Iris pigment epithelial cell (primary cell): ENCODE measurements at places on chromosomes 1 and 21.

DNA sequence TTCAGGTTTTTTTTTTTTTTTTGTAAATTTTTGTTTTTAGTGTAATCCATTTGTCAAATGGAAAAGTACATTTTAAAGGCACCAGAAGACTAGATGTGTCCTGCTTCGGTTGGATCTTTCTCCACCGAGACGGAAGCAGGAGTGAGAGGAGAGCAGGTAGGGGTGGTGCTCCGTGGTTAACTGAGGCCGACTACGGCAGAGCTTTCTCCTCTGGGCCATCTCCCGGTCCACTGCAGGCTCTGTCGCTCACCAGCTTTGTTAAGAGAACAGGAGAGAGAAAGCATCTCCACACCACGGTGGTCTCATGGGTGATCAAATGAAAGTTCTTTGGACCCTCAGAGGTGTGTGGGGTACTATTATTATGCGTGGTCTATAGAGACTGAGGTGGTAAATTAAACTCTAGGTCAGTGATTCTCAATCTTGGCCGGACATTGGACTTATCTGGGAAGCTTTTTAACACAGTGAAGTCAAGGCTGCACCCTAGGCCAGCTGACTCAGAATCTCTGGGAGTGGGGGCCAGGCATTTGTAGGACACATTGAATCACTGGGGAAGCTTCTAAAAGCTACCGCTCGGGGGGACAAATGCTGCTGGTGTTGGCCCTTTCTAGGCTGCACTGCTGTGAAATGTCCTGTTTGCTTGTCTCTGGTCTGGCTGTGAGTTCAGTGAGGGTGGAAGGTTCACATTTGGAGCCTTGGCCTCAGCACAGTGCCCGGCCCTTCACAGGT is 25.0 kb downstream of the ABCA4 start:
- DNase-seq: peak; percentile 71

GRCh38 chr1:119767486-119767885 is 1.2 kb downstream of the HMGCS2 start:
- no peak for DNase-seq

GRCh38 chr1:26826261-26827105 is at the start of gene ZDHHC18:
Gene ZDHHC18 (plus strand): TSS chr1:26826688. CDS start chr1:26826805, 117 bp downstream.
- peak; percentile 38 for DNase-seq

GRCh38 chr1:70979881-70980280 is 67.7 kb downstream of the PTGER3 start:
- no peak for DNase-seq

DNA sequence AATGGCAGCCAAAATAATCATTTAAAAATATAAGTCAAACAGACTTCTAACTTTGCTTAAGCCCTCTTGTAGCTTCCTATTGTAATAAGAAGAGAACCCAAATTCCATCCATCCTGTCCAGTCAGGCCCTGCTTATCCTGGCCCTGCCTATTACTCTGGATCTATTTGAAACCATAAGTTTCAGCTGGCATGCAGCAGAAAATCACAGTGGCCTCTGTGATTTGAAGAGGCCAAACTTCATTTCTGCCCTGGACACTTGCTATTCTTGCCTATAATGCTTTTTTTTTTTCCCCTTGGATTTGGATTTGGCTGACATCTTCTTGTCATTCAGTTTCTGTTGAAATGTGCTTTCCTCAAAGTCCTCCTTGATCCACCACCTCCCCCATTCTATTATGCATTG is 642.8 kb downstream of the USP25 start:
- DNase-seq: no peak

- peak; percentile 76 for DNase-seq
These were observed 50.8 kb downstream of the CAPN9 start for GRCh38 chr1:230797942-230798365.

GRCh38 chr1:118960567-118961136 is 27.5 kb downstream of the TBX15 start:
- DNase-seq: peak; percentile 34

GRCh38 chr21:17050646-17051045 is 462.2 kb upstream of the CXADR start:
- DNase-seq: no peak

DNA sequence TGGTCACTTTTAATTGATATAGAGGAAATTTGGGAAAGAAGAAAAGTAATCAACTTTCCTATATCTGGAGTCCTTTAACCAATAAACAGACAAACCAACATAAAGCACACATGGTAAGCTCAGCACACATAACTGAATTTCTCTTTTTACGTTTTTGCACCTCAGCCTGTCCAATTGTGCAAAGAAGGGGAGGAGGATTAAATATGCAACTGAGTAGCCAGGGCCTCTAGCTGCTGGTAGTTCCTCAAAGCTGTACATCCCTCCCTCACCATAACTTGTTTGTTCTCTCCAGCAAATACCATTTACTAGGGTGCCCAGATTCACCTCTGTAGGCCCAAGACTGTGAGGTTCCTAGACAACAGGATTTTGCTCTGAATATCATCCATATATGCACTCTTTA is 25.4 kb downstream of the ST6GALNAC5 start:
- DNase-seq: no peak

GRCh38 chr1:211520641-211521040 is 28.7 kb upstream of the RD3 start:
- peak; percentile 36 for DNase-seq

GRCh38 chr1:116287341-116288200 is 85.5 kb upstream of the ATP1A1 start:
- DNase-seq: no peak

- DNase-seq: no peak
These were observed 6.0 kb upstream of the SMIM12 start for GRCh38 chr1:34865573-34865972.

DNA sequence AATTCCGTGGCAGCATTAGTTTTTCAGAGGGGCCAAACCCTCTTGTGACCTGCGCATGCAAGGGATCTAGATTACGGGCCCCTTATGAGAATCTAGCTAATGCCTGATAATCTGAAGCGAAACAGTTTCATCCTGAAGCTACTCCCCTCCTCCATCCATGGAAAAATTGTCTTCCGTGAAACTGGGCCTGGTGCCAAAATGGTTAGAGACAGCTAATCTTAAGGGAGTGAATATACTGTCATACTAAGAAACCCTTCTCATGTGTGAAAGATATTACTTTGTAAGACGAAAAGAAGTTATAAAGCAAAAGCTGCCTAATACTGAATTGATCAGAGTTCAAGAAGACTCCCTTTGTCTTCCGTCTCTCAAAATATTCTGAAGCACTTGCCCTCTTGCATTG is 166.3 kb downstream of the DUSP10 start:
- DNase-seq: peak; percentile 58

DNA sequence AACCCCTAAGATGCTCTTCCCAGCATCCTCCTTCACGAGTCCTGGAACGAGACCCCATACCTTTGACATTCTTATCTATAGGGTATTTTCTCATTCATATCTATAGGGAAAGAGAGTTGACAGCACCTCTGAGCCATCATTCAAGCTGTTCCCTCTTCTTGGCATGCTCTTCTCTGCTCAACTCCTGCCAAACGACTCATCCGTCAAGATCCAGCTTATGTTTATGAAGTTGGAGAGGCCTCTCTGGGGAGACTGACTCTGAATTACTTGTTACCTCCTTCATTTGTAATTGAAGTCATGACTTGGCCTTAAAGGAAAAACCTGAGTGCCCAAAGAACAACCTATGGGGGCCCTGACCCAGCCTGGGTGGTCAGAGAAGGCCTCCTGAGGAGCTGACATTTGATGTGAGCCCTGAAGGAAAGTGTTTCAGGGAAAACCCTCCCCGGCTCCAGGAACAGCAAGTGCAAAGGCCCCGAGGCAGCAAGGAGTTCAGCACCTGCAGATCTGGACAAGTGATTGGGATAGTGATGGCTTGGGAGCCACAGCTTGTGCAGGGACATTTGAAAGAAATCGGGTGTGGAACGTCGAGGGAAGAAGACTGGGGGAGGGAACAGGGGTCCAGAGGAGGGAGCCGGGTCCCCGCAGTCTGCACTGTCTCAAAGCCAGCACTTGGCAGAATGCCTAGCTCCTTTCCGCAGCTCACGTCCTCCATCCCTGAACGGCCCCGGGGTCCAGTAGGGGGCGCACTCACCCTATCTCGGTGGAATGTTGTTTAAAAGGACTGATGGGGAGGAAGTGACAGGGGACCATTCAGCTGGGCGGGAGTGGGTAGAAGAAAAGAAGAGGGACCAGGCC is 14.0 kb upstream of the CDA start:
- DNase-seq: peak; percentile 75

- DNase-seq: peak; percentile 73
These were observed 1.1 kb upstream of the CIART start for GRCh38 chr1:150281221-150281757.

GRCh38 chr21:35578347-35578782 is 482.0 kb downstream of the SETD4 start:
- DNase-seq: peak; percentile 83

DNA sequence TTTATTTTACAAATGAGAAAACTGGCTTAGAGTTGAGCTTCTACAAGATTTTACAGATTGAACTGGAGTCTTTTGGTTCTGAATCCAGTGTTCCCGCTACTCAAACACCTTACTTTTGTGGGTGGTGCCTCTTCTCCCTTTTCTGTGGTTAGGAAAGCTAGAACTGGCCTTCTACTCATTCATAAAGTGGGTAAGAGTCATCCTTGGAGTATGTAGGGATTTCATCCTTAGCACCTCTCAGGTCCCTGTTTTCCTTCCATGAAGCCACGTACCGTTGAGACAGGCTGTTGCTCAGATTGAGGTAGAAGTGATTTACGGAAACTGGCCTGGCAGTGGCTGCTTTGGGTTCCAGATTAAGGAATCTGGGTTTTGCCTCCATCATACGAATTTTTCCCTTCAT is 35.8 kb downstream of the WNT4 start:
- peak; percentile 26 for DNase-seq

- DNase-seq: no peak
These were observed 556.8 kb downstream of the LMO4 start for GRCh38 chr1:87885278-87886025.

- peak; percentile 76 for DNase-seq
These were observed 5.8 kb upstream of the SDHB start for GRCh38 chr1:17059391-17060305.

GRCh38 chr1:242876030-242876429 is 351.5 kb upstream of the PLD5 start:
- no peak for DNase-seq

- no peak for DNase-seq
These were observed 185.8 kb upstream of the CHODL start for GRCh38 chr21:18058731-18059398.

DNA sequence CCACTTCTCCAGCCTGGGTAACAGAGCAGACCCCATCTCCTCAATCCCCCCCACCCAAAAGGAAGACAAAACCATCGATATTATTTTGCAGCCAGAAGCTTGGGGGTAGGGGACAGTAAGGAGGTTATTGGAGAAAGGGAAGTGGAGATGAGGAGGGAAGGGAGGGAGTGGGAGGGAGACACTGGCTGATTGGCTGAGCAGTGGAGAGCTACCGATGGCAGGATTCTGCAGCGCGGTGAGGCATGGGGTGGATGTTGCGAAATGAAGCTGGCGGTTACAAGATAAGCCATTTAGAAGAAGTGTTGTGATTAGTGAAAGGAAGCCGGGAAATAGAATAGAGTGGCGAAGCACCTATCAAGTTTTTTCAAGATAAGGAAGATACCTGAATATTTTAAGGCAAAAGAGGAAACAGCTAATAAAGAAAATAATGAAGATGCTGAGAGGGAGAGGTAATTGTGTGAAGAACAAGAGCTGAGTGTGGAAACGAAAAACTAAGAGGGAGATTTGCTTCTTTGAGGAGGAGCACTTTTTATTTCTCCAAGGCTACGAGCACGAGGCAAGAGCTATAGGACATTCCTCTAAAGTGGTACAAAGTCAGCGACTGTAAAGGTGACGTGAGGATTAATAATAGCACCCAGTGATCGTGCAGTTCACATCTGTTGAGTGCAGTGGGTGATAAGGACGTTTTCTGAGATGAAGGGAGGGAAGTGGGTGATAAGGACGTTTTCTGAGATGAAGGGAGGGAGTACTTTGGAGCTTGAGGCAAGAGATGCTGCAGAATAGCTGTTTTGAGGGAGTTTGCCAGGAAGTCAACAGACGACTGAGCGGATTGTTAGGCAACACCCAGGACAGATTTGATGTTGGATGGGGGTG is 103.2 kb upstream of the KIF26B start:
- peak; percentile 63 for DNase-seq

- peak; percentile 79 for DNase-seq
These were observed 101.4 kb downstream of the LHX9 start for GRCh38 chr1:198018529-198018928.

DNA sequence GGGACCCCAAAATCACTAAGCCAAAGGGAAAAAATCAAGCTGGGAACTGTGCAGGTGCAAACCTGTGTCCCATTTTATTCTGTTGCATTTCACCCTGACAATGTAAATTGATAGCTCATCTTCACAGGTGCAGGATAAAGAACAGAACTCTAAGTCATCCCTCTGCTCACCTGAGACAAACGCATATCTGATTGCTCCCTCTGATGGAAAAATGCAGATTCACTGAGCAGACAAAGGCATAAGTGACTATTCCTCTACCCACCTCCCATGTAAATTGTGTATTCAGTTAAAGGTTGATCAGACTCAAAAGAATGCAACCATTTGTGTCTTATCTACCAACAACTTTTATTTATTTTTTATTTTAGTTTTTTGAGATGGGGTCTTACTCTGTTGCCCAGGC is 644.2 kb downstream of the PTPRU start:
- DNase-seq: no peak

DNA sequence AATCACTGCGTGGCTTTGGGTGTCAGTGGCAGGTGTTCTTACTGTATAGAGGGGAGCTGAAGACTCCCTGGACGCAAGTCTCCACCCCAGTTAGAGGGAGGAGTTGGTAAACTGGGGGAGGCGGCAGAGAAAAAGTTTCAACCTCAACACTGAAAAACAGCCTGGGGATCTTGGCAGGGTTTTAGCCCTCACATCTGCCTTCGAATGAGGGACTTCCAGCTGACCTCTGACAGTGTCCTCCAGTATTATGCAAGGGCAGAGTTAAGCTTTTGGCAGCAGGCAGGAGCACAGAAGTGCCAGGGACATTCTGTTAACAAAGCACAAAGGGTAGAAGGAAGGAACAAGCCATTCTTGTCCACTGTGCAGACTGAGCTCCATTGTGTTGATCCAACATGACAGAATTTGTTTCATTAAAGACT is 41.2 kb upstream of the RAB4A start:
- DNase-seq: no peak

GRCh38 chr1:181793831-181794230 is 267.7 kb downstream of the ZNF648 start:
- no peak for DNase-seq

DNA sequence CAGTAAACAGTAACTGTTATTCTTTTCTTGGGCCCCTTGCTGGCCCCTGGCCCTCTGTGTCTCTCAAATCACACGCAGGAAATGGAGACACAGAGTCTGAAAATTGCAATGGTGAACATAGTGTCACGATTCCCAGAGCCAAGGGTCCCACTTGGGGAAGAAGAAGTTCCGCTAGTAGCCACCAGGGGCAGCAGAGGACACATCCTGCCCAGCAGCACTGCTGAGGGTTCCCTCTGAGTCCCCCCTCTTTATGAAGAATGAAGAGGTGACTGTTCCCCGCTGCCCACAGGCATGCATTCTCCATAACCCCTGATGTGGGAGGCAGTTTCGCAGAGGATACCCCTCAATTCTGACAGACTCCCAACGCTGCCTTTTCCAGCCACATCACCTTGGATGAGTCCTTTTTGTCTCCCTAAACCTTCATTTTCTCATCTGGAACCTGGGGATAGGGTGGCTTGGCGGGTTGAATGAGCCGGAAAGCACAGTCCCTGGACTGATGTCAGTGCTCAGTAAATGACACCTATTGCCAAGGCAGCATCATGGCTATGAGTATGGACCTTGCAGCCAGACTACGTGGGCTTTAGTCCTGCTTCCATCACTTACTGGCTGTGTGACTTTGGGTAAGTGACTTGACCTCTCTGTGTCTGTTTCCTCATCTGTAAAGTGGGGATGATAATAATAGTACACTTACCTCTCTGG is 238.0 kb upstream of the TMEM51 start:
- peak; percentile 18 for DNase-seq

- no peak for DNase-seq
These were observed 11.2 kb upstream of the RPE65 start for GRCh38 chr1:68460935-68461334.
